ENCODE measurements at places on chromosomes 2 and 18.
A peak's percentile ranks its signal among the peaks of the same experiment; 100 is the strongest.

DNA sequence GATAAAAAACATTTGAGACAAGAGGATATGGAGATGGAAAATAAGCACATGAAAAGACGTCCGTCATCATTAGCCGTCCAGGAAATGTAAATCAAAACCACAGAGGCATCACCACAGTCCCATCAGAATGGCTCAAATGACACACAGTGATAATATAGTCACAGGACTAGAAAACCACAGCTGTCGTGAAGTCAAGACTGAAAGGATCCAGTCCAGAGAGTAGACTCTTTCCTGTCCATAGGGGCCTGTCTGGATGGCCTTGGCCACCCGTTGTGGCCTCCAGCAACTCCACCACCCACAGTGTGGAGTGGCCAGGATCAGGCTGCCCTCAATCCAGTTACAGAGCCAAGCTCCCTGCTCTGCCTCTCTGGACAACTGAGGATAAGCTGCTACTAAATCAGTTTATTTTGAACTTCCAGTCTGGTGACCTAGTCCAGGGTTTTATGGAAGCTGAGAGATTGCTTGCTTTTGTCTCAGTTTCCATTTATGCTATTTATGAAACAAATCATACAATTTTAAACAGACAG is 60.4 kb downstream of the RHOB start:
- no peak for DNase-seq

GRCh38 chr2:239805414-239805813 is 219.7 kb downstream of the NDUFA10 start:
- no peak for DNase-seq

GRCh38 chr2:127097841-127098651 is 8.9 kb downstream of the BIN1 start:
- no peak for DNase-seq

GRCh38 chr18:3071676-3072075 is 58.7 kb upstream of the LPIN2 start:
- no peak for DNase-seq

- DNase-seq = no peak
Observed at GRCh38 chr2:157810037-157810436, 66.1 kb downstream of the ACVR1 start.

GRCh38 chr2:98892871-98893270 is 43.2 kb downstream of the CRACDL start:
- DNase-seq = no peak

DNA sequence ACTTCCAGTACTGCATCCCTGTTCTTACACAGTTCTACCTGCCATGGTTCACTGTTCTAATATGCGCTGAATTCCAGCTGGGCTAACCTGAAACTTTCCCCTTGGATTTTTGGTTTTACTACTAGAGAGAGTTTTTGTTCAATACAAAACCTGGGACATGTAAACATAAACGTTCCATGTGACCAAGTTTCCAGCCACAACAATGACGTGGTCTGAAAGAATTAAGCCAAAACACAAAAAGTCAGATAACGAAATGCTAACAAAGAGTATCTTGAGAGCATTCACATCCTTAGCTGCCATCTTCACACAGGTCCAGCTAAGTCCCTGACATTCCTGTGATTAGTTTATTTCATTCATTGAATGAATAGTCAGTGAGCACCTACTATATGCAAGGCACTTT is 467.0 kb upstream of the PKDCC start:
- no peak for DNase-seq

- no peak for DNase-seq
Observed at GRCh38 chr2:111222204-111222866, 101.6 kb downstream of the BCL2L11 start.

- no peak for DNase-seq
Observed at GRCh38 chr18:55265130-55265675, 305.9 kb upstream of the CCDC68 start.

- DNase-seq = no peak
Observed at GRCh38 chr18:67260841-67261240, 255.7 kb downstream of the DSEL start.

- no peak for DNase-seq
Observed at GRCh38 chr2:33298233-33298632, 178.2 kb upstream of the RASGRP3 start.

DNA sequence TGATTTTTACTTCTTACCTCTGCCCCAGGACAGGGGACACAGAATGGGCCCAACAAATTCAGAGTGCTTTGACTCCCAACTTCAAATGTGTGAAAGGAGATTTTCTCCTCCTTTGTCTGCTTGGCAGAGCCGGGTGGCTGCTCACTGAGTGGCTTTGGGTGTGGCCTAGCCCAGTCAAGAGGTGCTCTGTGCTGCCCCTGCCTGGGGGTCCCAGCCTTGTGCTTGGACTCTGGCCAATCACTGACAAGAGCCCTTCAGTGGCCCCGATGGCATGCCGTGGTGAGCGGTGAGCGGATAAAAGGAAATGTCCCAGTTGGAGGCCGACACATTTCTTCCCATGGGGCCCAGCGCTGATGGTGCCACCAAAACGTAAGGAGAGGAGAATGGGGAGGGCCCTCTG is 259.2 kb downstream of the CELF4 start:
- no peak for DNase-seq

GRCh38 chr2:196086517-196087368 is 18.1 kb upstream of the DNAH7 start:
- DNase-seq = no peak

DNA sequence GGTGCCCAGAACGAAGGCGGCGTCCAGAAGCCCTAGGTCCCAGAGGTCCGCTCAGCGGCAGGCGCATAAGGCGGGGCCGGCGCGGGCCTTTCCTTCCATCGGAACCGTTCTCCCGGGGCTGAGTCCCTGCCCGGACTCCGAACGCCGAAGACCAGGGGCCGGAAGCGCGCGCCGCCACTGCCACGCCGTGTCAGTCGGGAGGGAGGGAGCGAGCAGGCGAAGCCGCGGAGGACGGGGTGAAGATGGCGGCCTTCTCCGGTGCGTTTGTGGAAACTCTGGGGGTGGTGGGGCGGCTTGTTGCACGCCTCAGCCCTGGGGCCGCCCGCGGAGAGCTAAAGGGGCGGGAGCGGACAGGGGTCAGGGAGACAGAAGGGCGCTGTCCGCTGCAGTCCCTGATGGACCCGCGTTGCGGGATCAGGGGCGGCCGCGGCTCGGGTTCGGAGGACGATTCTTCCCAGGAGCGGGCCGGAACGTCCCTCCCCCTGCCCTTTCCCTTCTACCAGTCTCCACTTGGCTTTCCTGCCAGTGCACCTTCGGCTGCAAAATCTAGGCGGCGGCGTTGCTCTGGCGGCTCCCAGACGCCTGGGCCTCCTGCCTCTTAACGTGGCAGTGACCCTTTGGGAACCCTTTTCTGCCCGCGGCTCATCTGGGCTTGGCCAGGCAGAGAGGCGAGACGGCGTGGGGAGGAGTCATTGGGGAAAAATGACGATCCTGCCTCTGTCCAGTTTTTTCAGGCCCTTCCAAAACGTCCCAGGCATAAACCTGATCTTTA is at the start of gene DDX1:
TSS of gene DDX1 (plus strand) at position 177 of the 772 bp plus-strand sequence. CDS start at position 243, 66 bp downstream.
- DNase-seq = peak; percentile 64

DNA sequence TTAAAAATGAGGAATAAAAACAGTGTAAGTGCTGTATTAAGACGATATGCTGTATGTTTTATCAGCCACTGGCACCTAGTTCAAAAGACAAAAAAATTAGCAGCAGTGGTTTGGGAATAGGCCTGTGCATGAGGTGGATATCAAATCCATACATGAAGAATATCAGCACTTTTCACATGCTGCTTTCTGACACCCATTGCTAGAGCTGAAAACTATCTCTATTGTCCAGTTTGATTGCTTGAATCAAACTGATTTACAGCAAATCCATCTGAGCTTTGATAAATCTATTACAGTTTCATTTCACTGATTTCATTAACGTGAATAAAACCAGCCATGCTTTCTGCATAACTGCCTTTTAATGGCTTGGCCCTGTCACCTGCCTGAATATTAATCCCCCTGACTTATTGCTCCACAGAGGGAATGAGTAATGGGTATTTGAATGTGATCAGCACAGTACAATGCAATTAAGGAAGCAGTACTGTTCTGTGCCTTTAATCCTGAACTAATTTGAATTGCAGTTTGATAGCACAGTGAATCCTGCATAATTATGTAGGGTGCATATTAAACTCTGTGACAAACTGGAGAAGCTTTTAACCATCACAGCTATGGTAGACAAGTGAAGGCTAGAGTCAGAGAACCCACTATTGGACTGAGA is 154.0 kb downstream of the GPD2 start:
- no peak for DNase-seq

DNA sequence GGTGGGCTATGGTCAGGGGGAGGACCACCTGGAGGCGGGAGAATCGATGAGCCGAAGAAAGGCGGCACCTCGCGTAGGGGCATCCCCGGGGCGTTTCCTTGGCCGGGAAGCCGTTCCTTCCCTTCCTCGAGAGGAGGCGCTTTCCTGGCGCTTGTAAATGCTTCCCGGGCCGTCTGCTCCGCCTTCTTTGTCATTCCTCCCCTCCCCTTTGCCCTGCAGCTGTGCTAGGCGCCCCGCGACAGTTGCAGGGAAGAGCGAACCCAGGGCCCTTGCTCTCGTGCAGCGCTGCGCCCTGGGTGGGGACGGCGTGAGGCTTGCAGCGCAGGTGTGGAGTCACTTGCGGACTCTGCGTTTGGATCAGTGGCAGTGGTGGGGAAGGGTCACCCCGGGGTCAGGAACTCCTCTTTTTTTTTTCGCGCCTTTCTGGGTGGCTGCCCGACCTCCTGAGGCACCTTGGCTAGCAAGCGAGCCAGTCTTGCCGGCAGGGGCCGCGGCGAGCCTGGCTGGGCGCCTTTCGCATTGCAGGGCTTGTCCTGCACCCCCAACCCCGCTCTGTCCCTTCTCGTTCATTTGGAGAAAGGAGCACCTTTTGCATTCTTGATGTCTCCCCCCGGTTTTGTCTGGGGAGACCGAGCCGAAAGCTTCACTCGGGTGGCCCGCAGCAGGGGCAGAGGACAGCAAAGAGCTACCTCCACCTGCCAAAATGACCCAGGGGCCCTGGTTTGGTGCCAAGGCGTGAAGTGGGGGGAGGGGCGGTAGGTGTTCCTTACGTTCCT is 858 bp downstream of the KCNS3 start:
- peak; percentile 25 for DNase-seq

DNA sequence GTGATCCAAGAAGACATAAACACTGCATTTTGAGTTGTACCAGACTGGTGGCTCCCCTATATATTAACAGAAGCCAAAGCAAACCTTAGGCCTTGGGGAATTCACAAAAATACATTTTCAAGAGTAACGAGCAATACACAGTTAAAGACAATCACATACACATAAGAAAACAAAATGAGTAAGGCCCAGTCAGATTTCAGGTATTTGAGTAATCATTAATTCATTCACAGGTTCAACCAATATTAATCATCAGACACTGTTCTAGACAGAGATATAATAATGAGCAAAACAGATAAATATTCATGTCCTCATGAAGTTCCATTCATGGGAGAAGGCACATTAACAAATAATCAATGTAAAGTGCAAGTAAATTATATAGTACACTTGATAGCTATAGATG is 9.6 kb downstream of the STPG4 start:
- DNase-seq = no peak

DNA sequence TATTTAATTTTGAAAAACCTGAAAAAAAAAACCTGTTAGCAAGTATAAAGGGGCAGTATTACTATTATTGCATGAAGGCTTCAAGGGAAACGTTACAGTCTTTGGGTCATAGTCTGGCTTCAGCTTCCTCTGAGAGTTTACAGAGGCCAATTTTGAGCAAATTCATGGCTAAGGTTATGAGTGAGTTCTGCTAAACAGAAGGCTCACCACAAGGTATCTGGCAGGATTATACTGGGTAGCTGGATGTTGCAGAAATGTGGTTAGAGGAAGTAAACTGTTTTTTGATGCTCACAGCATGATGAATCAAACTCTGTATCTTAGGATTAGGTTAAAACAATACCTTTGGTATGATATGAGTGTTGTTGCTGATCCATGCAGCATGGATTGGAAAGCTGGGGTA is 9.3 kb downstream of the MRPL19 start:
- DNase-seq = no peak

DNA sequence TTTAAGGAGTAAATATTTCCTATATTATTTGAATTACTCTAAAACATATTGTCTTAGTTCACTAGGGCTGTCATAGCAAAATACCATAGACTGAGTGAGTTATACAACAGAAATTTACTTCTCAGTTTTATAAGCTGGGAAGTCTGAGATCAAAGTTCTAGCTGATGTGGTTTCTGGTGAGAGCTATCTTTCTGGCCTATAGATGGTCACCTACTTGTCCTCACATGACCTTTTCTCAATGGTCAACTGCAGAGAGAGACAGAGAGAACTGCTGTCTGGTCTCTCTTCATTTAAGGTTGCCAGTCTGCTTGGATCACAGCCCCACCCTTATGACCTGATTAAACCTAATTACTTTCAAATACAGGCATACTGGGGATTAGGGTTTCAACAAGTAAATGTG is 490.9 kb downstream of the FBXO15 start:
- DNase-seq = no peak

DNA sequence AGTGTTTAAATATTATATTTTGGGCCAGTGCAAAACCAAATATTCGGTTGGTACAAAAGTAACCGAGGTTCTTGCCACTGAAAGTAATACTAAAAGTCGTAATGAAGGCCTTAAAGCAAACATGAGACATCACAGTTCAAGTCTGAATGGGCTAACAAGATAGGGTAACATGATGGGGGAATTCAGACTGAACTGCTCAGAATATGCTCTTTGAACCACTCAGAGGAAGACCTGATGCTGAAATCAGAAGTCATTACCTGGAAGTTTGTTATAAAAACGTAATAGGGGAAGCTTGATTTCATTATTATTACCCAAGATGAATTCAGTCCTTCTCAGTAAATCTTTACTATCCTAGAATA is 26.6 kb downstream of the CDKL4 start:
- DNase-seq = no peak

DNA sequence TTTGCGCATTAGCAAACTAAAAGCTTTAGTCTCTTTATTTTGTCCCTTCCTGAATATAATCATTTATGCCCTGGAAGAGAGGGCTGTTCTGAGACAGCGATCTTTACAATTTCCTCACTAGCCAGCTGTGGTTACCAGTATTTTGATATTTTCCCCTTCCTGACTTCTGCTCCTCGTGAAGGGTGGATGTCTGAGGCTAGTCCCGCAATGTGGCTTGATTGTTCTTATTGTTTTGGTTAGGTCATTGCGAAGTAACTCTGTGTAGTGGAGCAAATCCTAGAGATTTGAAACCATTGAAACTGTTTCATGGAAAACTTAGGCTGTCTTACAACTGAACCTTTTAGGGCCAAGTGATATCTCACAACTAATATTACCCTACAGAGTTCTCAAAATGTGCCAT is 2.4 kb downstream of the MRPL33 start:
- DNase-seq = no peak

- DNase-seq = no peak
Observed at GRCh38 chr18:8084160-8084559, 517.0 kb downstream of the PTPRM start.

DNA sequence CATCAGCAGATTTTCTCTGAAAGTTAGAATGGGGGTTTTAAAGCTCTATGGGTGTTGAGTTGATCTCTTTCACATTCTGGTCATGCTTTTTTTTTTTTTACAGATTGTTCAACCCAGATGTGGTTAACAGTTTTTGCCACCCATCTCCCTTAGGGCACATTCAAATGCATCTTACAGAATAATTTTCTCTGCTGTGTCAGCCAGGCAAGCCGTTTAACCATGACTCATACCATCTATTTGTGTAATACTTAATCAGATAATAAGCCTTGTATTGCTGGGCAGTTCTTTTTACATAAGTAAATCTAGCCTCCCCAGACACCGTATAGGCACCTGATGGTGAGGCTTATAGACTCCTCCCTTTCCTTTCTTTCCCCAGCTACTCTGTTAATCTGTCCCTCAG is 62.0 kb downstream of the TGIF1 start:
- DNase-seq = peak; percentile 29

GRCh38 chr2:175414191-175414881 is 232.8 kb upstream of the ATP5MC3 start:
- no peak for DNase-seq

GRCh38 chr18:49691177-49691608 is 122.1 kb downstream of the ACAA2 start:
- peak; percentile 58 for DNase-seq

All from amniotic stem cell (primary cell).